ENCODE measurements at places on chromosomes 13 and 19.

DNA sequence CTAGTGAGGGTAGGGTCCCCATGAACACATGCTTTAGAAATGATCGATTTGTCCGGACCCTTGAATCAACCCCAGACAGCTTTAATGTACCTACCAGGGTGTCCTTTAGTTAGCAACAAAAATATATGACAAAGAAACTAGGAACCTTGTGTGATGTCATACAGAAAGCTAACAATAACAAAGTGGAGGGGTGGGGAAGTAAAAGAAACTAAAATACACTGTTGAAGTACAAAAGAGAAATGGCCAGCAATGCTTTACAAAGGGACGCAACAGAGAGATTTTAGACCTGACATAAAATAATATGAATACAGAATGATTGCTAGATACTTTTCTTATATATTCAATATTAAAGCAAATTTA is 40.0 kb downstream of the DZIP1 start:
- no peak for DNase-seq

DNA sequence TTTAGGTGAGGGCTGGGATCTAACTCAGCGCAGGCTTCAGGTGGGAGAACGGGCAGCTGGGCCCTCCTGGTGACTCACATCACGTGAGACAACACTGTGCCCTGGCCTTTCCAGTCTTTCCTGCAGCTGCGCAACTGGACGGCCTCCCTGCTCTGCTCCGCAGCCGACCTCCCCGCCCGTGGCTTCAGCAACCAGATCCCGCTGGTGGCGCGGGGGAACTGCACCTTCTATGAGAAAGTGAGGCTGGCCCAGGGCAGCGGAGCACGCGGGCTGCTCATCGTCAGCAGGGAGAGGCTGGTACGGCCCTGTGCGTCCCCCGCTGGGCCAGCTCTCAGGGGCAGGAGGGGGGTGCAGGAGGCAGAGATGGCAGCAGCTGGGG is 8.8 kb downstream of the SPPL2B start:
- DNase-seq, result no peak

- DNase-seq, result no peak
Observed at GRCh38 chr19:41159881-41160280, 33.1 kb upstream of the CYP2S1 start.

DNA sequence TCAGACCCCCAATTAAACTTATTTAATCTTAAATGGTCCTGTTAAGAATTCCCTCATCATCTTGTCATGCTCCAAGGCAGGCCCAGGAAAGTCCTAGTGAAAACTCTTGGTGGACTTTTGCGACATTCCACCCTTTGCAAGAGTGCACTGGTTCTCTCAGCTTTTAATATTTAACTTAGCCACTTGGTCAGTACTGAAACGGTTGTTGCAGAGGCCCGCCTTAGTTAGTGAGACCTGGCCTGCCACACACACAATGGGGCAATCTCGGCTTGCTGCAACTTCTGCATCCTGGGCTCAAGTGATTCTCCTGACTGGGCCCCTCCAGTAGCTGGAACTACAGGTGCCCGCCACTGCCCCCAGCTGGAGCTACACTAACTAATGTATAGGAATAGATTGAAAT is 1366.0 kb downstream of the UQCRFS1 start:
- DNase-seq, result no peak

DNA sequence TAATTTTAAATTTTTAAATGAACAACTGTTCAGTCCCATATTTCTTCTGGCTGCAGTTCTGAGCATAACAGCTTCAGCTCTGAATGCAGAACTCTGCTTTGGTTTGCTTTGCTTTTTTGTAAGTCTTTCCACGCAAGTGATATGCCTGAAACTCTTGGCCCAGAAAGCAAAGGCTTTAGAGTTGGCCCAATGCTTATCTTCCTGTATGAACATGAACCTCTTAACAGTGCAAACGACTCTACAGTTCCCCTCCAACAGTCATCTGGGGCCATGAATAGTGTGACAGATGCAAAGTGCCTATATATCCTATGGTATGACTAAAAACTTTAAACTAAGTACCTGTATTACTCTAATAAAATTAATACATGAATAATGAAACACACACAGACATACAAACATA is 14.7 kb downstream of the ZNF112 start:
- DNase-seq, result no peak

DNA sequence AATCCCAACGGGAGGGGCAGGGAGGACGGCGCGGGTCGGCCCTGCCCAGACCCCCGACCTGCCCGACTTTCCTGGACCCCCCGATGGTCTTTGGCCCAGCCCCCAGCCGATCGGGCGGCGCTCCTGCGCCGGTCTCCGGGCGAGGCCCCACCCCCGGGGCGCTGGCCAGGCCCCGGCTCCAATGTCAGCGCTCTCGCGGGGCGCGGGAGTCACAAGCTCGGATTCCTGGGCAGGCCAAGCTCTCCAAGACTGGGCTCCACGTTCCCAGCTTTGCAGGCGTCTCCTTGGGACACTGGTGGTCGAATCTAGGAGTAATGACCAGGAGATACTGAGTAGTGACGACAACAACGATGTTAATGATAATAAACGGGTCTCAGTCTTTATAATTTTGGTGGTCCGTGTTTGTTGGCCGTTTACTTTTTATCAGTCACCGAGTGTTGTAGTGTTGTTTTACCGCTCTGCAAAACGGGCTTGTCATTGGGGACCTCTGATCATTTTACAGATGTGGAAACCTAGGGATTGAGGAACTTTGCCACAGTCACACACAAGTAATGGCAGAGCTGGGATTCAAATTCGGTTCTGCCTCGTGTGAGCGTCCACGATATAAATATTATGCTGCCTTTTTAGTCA is 545 bp downstream of the RAD23A start:
- DNase-seq, result no peak

DNA sequence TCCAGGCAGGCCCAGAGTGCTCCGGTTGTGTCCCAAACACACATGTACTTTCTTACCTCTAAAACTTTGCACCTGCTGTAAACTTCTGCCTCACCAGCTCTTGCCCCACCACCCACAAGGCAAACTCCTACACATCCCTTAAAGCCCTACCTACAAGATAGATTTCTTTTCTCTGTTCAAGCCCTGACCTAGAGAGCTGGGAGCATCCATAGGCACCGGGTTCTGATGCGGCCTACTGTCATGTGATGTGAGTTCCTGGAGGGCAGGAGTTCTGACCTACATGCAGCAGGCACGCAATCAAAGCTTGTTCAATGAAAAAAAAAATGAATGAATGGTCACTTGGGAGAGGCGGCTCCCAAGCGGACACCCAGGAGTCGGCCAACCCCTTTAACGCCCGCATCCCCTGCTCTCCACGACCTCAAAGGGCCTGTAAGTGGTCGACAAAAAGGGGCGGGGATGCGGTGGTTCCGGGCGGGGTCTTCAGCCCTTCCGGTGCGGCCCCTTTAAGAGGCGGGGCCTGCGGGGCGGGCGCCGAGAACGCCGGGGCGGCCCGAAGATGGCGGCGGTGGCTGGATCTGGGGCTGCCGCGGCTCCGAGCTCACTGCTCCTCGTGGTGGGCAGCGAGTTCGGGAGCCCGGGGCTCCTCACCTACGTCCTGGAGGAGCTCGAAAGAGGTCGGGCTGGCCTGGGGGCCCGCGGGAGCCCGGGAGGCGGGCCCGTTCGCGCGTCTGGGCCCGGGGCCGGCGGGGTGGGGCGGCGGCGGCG is at the start of gene MAP1S:
MAP1S (plus strand) TSS at position 534 of the 765 bp plus-strand sequence; CDS start at position 557, 23 bp downstream.
- DNase-seq, result peak; percentile 21

DNA sequence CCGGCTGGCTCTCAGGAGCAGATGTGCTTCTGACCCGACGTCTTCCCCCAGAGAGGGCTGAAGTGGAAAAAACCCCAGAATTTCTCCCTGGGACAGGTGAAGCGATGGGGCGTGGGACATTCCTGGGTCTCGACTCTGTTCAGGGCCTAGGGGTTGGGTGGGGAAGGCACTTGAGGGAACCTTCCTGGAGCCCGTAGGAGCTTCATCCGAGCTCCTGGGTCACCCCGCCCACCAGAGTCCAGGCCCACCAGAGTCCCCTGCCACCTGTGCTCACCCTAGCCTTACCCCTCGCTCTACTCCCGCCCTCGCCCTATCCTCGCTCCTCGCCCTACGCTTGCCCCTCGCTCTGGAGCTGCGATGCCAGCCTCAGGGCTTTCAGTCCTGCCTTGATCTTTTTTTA is 23.2 kb downstream of the EPN1 start:
- DNase-seq, result no peak

GRCh38 chr13:34467450-34468083 is 474.5 kb upstream of the NBEA start:
- no peak for DNase-seq

DNA sequence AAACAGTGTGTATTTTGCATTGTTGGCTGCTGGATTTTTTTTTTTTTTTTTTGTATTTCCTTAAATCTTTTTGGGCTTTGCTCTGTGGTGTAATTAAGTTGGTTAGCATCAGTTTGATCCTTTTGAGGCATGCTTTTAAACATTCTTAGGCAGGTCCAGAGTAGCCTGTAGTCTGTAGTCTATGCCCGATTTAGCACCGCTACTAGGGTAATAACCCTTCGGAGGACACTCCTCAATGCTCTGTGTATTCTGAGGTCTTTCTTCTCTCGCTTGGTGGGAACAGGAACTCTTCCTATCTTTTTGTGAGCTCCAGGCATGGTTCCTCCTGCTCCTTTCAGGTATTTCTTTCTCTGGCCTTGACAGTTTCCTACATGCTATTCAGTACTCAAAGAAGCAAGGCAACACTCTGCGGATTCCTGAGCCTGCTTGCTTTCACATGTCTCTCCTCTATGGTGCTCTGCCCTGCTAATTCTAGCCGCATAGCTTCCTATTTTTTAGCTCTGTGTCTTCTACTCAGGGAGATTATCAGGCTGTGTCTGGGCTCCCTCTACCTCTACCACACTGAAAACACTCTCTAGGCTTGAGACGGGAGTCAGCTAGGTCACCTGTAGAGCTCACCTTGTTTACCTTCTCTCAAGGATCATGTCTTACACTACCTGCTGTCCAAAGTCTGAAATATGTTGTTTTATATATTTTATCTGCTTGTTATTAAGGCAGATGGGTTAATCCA is 195.1 kb downstream of the NDFIP2 start:
- DNase-seq, result no peak

DNA sequence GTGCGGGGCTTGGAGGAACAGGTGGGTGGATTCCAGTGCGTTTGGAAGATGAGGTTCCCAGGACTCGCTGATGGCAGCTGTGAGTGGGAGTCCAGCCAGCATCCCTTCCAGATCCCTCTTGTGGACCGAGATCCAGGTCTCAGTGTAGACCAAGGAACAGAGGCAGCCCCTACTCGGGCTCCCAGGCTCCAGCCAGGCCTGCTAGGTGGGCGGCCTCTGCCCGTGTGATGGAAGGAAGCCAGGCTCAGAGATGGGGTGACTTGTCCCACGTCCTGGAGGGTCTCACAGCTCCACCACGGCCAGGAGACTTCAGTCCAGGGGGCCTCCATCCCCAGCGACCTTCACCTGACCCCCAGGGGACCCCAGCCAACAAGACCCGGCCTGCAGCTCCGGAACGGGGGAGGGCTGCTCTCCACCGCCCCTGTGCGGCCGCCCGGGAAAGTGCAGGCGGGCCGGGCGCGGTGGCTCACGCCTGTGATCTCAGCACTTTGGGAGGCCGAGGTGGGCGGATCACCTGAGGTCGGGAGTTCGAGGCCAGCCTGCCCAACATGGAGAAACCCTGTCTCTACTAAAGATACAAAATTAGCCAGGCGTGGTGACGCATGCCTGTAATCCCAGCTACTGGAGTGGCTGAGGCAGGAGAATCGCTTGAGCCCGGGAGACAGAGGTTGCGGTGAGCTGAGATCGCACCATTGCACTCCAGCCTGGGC is 729 bp upstream of the MADCAM1 start:
- no peak for DNase-seq

GRCh38 chr19:3873151-3873550 is 4.3 kb upstream of the ZFR2 start:
- DNase-seq, result no peak

DNA sequence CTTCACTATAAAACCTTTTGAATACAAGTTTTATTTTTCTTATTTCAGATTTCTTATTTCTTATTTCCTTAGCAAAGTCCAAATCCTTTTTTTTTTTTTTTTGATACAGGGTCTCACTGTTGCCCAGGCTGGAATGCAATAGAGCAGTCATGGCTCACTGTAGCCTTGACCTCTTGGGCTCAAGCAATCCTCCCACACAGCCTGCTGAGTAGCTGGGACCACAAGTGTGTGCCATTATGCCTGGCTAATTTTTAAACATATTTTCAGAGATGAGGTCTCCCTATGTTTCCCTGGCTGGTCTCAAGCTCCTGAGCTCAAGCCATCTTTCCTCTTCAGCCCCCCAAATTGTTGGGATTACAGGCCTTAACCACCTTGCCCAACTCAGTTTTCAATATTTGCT is 334.3 kb downstream of the DLEU7 start:
- DNase-seq, result no peak

GRCh38 chr13:98960606-98961502 is 17.0 kb downstream of the DOCK9 start:
- DNase-seq, result no peak

DNA sequence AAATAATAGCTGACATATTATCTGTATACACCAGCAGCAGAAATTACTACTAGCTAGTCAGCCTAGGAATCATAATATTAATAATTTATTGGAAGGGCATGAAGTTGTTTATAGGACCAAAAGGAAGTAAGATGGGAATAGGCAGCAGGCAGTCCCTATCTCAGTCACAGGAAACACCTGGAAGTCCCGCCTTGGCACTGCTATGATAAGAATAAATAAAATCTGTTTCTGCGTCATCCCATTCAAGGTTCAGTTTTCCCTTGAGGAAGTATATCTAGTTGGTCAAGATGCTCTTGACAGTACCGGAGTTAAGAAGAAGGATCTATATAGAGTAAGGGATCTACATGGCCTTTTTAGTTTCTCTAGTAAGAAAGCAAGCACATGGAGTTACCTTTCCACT is 830.8 kb downstream of the DIAPH3 start:
- DNase-seq, result no peak

DNA sequence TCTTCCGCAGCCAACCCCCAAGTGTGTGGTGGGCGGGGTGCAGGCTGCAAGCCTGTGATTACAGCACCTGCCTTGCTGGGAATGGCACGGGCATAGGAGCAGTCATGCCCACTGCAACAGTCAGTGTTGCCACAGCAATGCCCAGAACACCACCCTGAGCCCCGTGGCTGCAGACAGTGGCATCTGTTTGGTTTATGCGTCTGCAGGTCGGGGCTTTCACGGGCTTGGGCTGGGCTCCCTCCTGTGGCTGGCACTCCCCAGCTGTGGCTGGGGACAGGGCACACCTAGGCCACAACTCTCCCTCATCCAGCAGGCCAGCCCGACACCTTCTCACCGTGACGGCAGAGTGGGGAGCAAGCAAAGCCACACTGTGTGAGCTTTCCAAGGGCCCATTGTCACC is 115.3 kb upstream of the C1QTNF9B start:
- DNase-seq, result no peak

DNA sequence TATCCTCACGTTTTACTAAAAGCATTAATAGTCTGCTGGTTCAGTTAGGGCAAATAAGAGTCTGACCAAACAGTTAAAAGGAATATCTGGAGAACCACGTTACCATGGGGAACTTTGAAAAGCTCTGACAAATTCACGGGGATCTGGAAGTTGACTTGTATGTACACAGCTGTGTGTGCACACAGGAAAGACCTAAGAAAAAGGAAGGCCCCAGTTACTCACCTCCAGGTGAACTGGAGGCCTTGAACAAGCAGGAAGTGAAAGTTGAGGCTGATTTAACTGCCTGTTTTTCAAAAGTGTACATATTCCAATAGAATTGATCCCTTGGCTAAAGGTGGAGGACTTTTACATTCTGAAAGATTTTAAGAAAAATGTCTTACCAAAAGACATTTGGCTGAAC is 1891.6 kb upstream of the PCDH20 start:
- DNase-seq, result no peak

- DNase-seq, result peak; percentile 61
Observed at GRCh38 chr19:53254411-53255341, at the start of gene ZNF677. TSS of gene ZNF677 (minus strand) at chr19:53254873. CDS start at chr19:53251550, 3,323 bp downstream.

GRCh38 chr13:81207636-81208035 is 866.7 kb upstream of the SPRY2 start:
- no peak for DNase-seq

- peak; percentile 13 for DNase-seq
Observed at GRCh38 chr19:35295792-35296462, 4.0 kb downstream of the MAG start.
